MG63 (cell line): ENCODE measurements at places on chromosomes 7 and 10. TPM values are rescaled to one million over a fixed set of nuclear protein-coding genes. Genes with fewer than 3 reads are reported as not detected.
A peak's percentile ranks its signal among the peaks of the same experiment; 100 is the strongest.

DNA sequence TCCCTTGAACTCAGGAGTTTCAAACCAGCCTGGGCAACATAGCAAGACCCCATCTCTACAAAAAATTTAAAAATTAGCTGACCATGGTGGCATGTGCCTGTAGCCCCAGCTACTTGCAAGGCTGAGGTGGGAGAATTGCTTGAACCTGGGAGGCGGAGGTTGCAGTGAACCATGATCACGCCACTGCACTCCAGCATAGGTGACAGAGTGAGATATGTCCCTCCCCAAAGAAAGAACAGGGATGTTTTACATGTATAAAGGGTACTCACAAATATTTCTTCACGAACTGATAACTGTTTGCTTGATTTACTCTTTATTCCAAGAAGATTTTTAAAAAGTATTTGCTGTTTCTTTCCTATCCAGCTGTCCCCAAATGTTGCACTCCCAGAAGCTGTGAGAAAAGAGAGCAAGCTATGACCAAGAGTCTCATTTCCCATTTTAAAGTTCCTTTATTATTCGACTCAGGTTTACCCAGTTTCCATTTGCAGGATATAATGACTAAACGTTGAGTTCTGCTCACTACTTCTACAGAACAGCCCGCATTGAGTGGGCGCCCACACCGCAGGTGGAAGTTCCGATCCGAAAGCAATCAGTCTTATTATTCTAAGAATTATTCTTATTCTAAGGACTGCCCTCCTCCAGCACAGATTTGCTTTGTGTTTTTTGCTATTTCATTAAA is 90.7 kb downstream of the APBB1IP start:
- no peak for DNase-seq

DNA sequence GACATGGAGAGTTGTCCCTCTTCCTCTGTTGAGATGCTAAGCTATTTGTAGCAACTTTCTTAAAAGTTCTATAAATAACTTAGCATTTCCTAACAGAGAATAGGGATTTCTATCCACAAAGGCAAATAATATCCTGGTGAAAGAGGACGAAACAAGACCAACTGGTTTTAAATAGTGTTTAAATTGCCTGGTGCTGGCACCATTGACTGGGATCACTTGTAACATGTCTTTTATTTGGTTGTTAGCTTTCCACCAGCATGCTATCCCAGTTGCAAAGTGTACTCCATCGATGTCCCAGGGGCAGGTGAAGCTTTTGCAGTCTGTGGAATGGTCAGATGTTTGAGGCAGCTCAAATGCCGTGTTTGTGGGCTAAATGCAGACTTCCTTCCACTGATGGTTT is 3.7 kb downstream of the SUFU start:
- no peak for DNase-seq

- DNase-seq = peak; percentile 63
Measured at GRCh38 chr10:121753726-121754476, 155.7 kb upstream of the FGFR2 start.

- no peak for DNase-seq
Measured at GRCh38 chr10:1881636-1882035, 144.3 kb upstream of the ADARB2 start.

The LRIT1 gene
- total RNA-seq = not detected in 2 replicates

The MRC1 gene
- not detected in 2 replicates for total RNA-seq
